ENCODE measurements at places on chromosomes 5 and 9.

- no peak for DNase-seq
These were observed 23.3 kb upstream of the TRIM14 start for GRCh38 chr9:98142182-98142907.

GRCh38 chr5:142578161-142578830 is 107.6 kb downstream of the FGF1 start:
- no peak for DNase-seq

DNA sequence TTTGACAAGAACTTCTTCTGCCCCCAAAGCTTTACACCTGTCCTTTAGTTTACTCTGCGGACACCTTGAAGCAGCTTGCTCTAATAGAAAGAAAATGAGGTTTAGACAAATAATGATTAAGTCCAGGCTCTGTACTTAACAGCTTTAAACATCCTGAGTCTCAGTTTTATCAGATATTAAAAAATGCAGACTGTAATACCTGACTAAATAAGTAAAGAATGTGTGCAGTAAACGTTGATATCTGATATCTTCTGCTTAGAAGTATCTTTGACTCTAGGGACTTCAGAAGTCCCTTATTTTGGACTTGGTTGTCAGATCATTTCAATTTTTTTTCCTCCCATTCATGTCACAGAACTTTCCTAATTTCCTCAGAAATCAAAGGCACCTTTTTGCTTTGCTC is 1060.4 kb downstream of the CDH12 start:
- DNase-seq = no peak

DNA sequence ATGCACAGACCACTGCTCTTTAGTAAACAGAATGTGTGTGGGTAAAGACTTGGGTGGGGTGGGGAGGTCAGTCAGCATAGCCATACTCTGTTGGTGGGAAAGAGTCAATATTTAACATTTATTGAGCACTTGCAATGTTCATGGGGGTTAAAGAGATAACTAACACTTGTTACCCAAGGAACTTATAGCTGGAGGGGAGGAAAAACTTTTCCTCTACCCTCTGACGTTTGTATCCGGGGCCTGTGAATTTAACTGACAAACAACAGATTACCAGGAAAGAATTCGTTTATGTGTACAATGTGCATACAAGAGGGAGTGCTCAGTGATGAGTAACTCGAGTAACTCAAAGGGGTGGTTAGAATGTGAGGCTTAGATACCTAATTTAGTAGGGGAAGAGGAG is 6.8 kb upstream of the CLINT1 start:
- DNase-seq = peak; percentile 52

DNA sequence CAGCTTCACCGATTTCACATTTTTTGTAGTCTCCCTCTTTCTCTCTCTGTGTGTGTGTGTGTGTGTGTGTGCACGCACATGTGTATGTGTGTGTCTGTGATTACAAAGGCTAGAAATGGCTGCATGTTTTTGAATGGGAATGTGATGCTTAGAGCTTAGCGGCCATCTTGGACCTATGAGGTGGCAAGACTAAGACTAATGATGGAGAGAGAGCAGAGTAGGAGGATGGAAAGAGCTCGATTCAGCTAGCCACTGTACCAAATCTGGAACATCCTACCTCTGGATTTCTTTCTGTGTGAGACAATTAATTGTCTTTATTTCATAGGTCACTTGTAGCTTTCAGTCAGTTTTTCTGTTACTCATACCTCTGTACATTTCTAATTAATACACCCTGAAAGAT is 205.1 kb downstream of the PCSK1 start:
- DNase-seq = no peak

DNA sequence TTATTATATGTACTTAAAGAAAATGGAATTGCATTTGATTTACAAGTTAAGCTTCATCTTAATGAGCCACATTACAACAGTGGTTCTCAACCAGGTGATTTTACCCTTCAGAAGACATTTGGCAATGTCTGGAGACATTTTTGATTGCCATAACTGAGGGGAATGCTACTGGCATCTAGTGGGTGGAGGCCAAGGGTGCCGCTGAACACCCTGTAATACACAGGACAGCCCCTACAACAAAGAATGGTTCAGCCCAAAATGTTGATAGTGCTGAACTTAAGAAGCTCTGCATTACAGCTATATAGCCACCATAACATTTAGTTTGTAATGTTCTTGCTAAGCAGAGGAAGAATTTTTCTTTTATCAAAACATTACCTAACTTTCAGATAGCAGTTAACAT is 103.1 kb downstream of the PAM start:
- no peak for DNase-seq

- DNase-seq = no peak
These were observed 638.9 kb downstream of the RAB3C start for GRCh38 chr5:59221769-59222168.

DNA sequence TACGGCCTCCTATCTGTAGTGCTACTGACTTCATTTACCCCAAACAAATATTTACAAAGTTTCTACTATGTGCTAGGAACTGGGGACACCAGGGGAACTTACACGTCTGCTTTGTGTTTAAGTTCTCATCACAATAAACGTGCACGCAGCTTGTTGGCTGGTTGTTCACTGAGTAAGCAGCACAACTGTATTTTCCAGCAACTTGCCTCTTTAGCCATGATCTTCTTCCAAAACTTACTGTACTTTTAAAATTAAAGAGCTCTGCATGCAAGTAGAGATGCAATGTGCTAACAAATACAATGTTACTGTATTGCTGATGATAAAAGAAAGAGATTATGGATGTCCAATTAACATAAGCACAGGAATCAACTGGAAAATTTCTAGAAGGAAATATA is 62.8 kb downstream of the RAPGEF1 start:
- no peak for DNase-seq

- DNase-seq = peak; percentile 76
These were observed 193.8 kb upstream of the ZNF618 start for GRCh38 chr9:113682297-113682771.

- no peak for DNase-seq
These were observed 591.8 kb upstream of the ADAMTS16 start for GRCh38 chr5:4548341-4548740.

DNA sequence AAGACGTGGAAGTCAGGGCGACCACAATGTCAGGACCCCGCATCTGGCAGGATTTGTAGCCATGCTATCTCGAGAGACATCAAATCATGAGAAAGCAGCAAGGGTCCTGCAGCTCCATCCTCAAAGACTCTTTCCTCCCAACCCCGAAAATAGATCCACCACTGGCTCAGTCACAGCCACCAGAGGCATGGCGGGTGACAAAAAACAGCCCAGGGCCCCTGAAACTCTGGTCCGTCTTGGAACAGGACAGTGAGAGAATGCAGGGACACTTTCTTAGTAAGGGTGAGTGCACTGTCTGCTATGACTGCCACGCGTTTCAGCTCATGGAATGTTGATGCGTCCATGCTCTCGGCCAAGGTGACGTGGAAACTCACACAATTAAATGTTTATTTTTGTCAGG is 220.9 kb downstream of the IRX2 start:
- DNase-seq = no peak

GRCh38 chr9:106593201-106593600 is 269.8 kb upstream of the ZNF462 start:
- no peak for DNase-seq

GRCh38 chr9:129987047-129987446 is 55.9 kb downstream of the FNBP1 start:
- no peak for DNase-seq

DNA sequence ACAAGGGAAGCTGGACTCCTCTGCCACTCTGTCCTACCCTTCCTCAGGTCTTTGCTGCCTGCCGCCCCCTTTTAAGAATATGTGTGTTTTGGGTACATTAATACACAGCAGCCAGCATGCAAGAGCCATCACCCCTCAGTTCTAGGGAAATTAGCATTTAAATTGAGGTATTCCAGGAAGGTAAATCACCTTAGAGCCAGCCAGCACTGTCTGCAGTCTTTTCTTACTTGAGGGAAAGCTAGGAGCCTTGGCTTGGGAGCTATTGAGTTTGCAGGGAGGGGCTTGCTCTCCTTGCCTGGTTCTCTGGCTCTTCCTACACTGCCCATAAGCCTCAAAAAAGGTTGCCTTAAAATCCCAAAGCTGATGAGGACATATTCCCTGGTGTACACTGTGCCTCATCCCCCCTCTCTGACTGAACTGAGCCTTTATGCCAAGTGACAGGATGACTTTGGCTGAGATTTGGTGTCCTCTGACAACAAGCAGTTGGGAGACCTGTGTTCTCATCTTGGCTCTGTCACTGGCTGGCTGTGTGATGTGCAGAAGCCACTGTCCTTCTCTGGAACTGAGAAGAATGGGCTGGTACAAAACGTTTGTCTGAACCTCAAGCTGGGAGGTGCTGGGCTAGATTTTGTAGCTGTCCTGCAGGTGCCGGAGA is 54.1 kb downstream of the TRIM32 start:
- DNase-seq = no peak

DNA sequence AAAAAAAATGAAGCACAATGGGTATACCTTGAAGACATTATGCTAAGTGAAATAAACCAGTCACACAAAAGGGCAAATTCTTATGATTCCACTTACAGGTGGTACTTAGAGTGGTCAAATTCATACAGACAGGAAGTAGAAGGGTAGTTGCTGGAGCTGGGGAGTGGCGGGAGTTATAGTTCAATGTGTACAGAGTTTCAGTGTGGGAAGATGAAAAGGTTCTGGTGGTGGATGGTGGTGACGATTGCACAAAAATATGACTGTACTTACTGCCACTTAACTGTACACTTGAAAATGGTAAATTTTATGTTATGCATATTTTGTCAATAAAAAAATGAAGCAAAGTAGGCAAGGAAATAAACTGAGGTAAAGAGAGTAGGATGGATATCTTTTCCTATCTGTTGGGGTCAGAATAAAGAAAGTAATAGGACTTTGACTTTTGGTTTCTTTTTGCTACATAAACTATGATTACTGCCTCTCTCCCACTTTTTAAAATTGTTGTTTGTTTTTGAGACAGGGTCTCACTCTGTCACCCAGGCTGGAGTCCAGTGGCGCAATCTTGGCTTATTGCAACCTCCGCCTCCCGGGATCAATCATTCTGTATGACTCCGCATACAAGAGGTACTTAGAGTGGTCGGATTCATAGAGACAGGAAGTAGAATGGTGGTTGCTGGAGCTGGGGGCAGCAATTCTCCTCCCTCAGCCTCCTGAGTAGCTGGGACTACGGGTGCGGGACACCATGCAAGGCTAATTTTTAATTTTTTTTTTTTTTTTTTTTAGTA is 4.0 kb upstream of the PSAT1 start:
- DNase-seq = no peak

DNA sequence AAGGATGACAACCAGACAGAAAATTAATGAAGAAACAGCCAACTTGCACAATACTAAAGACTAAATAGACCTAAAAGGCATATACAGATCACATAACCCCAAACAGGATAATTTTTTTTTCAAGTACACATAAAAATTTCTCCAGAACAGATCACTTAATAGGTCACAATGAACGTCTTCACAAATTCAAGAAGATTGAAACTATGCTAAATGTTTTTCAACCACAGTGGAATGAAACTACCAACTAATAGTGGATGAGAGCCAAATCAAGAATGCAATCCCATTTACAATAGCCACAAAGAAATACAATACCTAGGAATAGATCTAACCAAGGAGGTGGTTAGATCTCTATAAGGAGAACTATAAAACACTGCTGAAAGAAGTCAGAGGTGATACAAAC is 145.8 kb downstream of the TMEM232 start:
- no peak for DNase-seq

DNA sequence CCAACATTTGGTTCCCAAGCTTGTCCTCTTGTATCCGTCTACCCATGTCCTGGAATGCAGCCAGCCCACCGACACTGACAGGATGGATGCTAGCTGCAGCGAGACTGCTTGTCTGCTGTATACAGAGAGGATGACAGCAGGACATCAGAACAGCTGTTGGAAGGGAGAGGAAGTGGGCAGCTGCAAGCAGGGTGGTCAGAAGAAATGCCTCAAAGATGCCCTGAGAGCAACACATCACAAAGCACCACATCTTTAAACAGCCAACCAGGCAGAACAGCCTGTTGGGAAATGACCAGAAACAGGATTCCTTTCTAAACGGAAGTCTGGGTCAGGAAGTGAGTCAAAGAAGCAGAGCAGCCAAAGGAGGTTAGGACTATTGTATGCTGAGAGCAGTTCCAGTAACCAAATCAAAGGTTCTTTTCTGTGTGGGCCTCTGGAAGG is 219.1 kb downstream of the NDUFS4 start:
- DNase-seq = peak; percentile 21

GRCh38 chr9:20649381-20649780 is 27.1 kb upstream of the MLLT3 start:
- no peak for DNase-seq

- DNase-seq = no peak
These were observed 3.1 kb downstream of the KLF9 start for GRCh38 chr9:70411121-70411929.

- DNase-seq = peak; percentile 46
These were observed 45.2 kb upstream of the HMCN2 start for GRCh38 chr9:130220352-130220751.

- DNase-seq = no peak
These were observed 287.3 kb downstream of the EFNA5 start for GRCh38 chr5:107383414-107383813.

DNA sequence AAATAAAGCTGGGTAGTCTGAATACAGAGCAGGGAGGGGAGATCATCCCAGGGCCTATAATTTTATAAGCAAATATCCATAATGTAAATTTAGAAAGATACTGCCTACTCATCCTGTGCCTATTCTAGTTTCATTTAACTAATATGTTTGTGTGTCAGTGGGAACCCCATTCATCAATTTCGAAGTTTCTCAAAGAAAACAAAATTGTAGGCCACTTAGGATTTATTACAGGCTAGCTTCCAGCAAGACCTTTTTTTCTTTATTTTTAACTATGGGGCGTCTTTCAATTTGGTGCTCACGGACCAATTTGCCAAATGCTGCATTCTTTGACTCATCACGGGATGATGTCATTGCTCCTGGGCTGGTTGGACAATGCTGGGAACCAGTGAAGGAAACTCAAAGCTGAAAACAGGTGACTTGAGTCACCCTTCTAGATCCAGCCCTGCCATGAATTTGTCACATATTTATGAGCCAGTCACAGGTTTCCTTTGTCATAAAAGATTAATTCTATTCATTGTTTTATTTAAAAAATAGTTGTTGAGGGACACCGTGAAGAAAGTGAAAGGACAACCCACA is 13.4 kb downstream of the PCSK5 start:
- DNase-seq = no peak

- DNase-seq = no peak
These were observed 107.2 kb upstream of the SHB start for GRCh38 chr9:38176251-38176650.

- DNase-seq = no peak
These were observed 536.3 kb downstream of the TLE4 start for GRCh38 chr9:80107931-80108660.

- DNase-seq = no peak
These were observed 50.4 kb downstream of the EPB41L4B start for GRCh38 chr9:109270441-109270840.

- DNase-seq = no peak
These were observed 72.9 kb downstream of the EBF1 start for GRCh38 chr5:159026781-159027180.

- peak; percentile 52 for DNase-seq
These were observed 116.1 kb upstream of the TNC start for GRCh38 chr9:115234094-115234493.

DNA sequence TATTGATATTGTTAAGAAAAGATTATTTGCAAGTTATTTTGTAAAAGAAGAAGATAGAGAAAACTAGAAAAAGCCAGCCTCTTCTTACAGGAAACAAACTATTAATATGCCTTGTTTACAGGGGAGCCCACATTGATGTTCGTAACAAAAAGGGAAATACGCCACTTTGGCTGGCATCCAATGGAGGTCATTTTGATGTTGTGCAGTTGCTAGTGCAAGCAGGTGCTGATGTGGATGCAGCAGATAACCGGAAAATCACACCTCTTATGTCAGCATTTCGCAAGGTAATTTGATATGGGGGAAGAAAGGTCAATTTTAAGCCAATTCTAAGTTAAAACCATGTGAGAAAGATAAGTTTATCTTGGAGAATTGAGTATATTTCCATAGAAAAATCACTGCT is 37.6 kb upstream of the EIF4EBP3 start:
- DNase-seq = no peak

All from AG04450 (cell line).